ENCODE measurements at places on chromosomes 12 and 14. TPM values are rescaled to one million over a fixed set of nuclear protein-coding genes. Genes with fewer than 3 reads are reported as not detected.

The LYZ gene
- 46,644 TPM for polyA plus RNA-seq

The CEBPE gene
- 2.9 TPM for polyA plus RNA-seq

- H3K36me3 ChIP-seq: peaks cover 30% of the 10 kb centered on the region
- H3K4me1 ChIP-seq: no peaks in the 10 kb centered on the region
- no peak overlapping the region for H3K4me3 ChIP-seq
- DNase-seq: no peak
These were observed 12.8 kb downstream of the LEMD3 start for GRCh38 chr12:65182012-65182739.

DNA sequence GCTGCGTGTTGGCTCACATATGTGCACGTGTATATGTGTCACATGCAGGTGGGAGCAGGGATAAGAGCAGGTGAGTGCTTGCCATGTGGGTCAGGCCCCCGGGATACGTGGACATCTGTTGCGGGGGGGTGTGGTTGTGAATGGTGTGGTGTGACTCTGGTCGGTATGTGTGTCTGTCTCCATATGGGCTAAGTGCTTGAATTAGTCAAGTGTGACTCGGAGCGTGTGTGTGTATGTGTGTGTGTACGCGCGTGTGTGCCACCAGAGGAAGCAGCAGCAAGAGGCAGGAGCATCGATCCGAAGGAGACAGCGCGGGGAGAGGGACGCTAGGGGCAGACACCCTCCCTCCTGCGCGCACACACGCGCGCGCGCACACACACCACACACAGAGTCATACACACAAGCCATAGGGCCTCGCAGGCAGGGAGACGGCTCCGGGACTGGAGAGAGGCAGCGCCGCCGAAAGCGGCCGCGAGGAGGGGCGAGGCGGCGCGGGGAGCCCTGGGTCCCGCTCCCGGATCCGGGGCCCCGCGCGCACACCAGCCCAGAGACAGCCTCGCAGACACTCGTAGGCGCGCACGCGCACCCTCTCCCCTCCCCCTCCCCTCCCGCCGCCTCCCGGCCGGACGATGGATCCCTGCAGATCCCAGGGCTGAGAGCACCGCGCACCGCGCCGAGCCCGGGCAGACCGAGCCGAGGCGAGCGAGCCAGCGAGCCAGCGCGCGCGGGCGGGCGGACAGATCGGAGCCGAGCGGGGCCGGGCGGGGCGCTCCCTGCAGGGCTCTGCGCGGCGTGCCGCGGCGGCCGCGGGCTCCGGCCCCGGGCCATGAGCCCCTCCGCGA, at the start of gene ASIC1:
Gene ASIC1 (plus strand): TSS at position 597 of the 842 bp plus-strand sequence. CDS start 1,171 bp downstream, outside the sequence.
- peaks cover 27% of the 10 kb centered on the region for H3K4me1 ChIP-seq
- DNase-seq: peak; percentile 28
- H3K27ac ChIP-seq: no peak within 1 kb of the TSS
- no peaks in the 10 kb centered on the region for H3K36me3 ChIP-seq
- H3K4me3 ChIP-seq: peak within 1 kb of the TSS; percentile 11

DNA sequence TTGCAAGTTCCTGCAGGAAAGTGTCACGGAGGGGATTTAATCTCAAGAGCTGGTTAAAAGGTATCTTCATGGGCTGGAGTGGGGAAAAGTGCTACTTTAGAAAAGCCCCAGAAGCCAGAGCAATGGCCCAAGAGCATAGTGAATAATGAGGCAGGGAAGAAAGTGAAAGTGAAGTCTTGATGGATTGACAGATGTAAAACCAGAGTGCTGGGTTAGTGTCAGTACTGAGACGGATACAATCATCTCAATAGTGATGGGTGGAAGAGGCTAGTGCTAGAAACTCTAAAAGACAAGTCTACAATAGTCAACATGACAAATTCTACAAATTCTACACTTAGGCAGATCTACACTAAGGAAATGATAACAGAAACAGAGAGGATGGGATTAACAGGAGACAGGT, 68.1 kb downstream of the CIT start:
- H3K4me1 ChIP-seq: no peaks in the 10 kb centered on the region
- H3K27ac ChIP-seq: no peak overlapping the region
- no peaks in the 10 kb centered on the region for H3K27me3 ChIP-seq
- DNase-seq: no peak
- H3K36me3 ChIP-seq: peaks cover 11% of the 10 kb centered on the region

The EGLN3 gene
- not detected for polyA plus RNA-seq

The BCL2L14 gene
- not detected for polyA plus RNA-seq

- no peaks in the 10 kb centered on the region for H3K27me3 ChIP-seq
- no peak overlapping the region for H3K4me3 ChIP-seq
- no peak for DNase-seq
- no peak overlapping the region for H3K27ac ChIP-seq
- no peaks in the 10 kb centered on the region for H3K36me3 ChIP-seq
- no peaks in the 10 kb centered on the region for H3K4me1 ChIP-seq
These were observed 112.6 kb downstream of the FOXA1 start for GRCh38 chr14:37482428-37482827.

- no peaks in the 10 kb centered on the region for H3K36me3 ChIP-seq
- no peak for DNase-seq
- no peak overlapping the region for H3K4me3 ChIP-seq
- H3K27ac ChIP-seq: no peak overlapping the region
These were observed 61.5 kb downstream of the DHRS2 start for GRCh38 chr14:23697680-23698079.

The FLRT2 gene
- polyA plus RNA-seq: not detected

DNA sequence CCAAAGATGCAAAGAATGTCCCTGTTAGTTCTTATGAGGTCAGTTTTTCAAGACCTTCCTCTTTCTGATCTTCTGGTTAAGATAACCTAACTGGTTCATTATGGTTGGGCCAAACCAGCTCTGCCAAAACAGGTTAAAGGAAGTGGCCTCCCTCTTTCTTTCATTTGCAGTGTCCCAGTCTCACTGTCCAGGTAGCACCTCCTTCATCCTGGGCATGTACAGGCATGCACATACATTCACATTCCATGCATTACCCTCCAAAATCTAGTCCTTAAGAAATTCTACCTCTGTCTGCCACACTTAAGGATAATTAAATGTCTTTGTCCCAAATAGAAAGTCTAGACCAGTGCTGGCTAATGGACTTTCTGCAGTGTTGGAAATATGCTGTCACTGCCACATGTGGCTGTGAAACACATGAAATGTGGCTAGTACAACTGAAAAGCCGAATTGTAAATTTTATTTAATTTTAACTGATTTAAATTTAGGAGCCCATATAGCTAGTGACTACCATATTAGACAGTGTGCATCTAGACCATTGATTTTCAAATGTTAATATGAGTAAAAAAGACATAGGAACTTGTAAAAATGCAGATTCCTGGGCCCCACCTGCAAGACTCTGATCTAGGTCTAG, 169.3 kb downstream of the PCNX1 start:
- H3K4me1 ChIP-seq: no peaks in the 10 kb centered on the region
- peaks cover 67% of the 10 kb centered on the region for H3K36me3 ChIP-seq
- H3K27ac ChIP-seq: no peak overlapping the region
- no peaks in the 10 kb centered on the region for H3K27me3 ChIP-seq
- H3K4me3 ChIP-seq: no peak overlapping the region
- DNase-seq: no peak

The CLEC9A gene
- polyA plus RNA-seq: not detected

DNA sequence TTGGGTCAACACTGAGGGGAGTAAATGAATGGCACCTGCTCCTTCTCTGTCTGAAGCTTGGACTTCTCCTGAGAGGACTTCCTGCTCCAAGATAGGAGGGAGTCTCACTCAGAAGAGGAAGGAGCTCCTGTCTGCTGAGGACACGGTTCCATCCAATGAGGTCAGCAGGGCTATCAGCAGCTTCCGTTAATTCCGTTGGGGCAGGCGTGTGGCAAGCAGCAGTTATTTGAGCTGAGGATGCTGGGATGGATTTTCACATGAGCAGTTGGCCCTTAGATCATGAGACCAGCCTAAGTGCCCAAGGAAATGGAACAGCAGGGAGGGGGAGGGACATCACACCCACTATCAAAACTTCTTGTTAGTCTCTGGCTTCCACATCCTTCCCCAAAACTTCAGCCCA, 159.0 kb upstream of the PZP start:
- peaks cover 37% of the 10 kb centered on the region for H3K4me1 ChIP-seq
- H3K27ac ChIP-seq: no peak overlapping the region
- H3K4me3 ChIP-seq: no peak overlapping the region
- H3K36me3 ChIP-seq: no peaks in the 10 kb centered on the region
- peak; percentile 30 for DNase-seq

DNA sequence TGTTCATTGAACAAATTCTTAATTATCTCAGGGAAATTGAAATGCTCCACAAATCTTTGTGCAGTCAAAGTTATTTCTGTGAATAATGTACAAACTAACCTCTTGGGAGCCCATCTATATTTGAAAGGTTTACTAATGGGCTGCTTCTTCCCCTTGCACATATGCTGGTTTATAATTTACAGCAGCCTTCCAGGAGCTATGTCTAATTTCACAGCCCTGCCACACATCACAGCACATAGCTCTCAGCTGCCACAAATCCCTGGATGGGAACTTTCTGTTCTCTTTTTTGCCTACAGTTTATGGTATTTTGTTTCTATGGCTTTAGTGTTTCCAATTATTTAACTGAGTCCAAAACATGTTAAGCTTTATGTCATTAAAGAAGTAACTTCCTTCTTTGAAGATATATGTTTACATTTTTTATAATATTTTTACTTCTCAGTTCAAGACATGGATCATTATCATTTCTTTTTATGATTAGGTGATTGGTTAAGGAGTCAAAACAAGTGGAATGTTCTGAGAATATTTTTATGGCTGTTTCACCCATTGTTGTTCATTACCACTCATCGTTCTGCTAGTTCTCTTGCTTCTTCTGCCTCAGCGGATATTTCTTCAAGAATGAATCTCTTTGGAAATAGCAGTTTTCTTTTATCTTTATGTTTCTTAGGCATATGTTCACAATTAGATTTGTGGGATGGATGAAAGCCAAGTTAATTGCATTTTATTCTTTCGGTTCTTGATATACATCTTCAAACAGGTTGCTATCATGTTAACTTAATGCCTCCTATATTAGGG, 475.6 kb upstream of the MIS18BP1 start:
- no peak overlapping the region for H3K4me3 ChIP-seq
- no peak for DNase-seq
- H3K27me3 ChIP-seq: no peaks in the 10 kb centered on the region
- no peaks in the 10 kb centered on the region for H3K4me1 ChIP-seq
- no peak overlapping the region for H3K27ac ChIP-seq

The ABCD2 gene
- not detected for polyA plus RNA-seq

DNA sequence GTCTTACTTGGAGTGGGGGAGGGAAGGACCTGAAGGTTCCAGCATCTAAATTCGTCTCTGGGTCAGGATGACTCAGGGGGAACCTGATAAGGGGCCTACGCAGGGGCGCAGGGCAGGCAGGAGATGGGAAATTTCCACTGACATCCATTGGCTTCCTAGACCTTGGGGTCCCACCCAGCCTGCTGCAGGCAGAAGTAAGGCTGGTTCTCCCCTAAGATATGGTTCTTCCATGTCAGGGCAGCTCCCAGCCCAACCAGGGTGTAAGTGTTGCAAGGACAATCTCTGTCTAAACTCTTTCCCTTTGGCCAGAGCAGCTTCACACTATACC, 2.1 kb upstream of the NDRG2 start:
- no peak overlapping the region for H3K27ac ChIP-seq
- no peak for DNase-seq
- H3K36me3 ChIP-seq: no peaks in the 10 kb centered on the region
- H3K4me3 ChIP-seq: no peak overlapping the region
- peaks cover 37% of the 10 kb centered on the region for H3K27me3 ChIP-seq
- peaks cover 35% of the 10 kb centered on the region for H3K4me1 ChIP-seq

The NPFF gene
- not detected for polyA plus RNA-seq

The NR4A1 gene
- 10.1 TPM for polyA plus RNA-seq

DNA sequence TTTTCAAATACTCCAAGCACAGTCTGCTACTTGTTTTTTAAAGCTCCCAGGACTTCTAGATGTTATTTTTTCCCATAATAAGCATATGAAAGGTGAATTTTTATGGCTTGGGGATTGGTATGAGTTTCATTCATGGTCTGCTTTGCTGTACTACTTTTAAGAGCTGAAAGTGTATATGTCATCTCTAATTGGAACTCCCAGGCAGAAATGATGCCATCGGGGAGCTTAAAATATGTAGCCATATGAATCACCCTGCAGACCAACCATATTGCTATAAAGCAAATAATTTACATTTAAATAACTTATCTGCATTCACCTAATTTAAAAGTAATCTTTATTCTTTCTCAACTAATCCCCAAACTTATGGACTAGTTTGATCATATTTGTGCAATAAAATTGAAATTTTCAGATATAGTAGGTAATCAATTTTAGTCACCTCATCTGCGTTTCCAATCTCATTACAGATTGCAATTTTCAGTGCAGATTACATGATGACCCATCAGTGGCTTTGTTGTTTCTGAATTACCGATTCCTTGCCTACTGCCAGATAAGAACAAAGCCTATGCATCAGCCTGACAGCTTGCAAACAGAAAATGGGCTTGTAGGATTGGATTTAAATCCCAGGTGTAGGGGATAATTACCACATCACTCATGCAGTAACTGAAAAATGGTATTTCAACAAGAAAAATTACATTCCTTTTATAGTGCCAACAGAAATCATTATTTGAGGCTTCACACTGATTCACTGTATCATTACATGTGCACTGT, 689.4 kb downstream of the NOVA1 start:
- no peak overlapping the region for H3K27ac ChIP-seq
- no peaks in the 10 kb centered on the region for H3K36me3 ChIP-seq
- no peak for DNase-seq

- no peaks in the 10 kb centered on the region for H3K4me1 ChIP-seq
- H3K27me3 ChIP-seq: peaks cover 4% of the 10 kb centered on the region
- H3K36me3 ChIP-seq: no peaks in the 10 kb centered on the region
These were observed 38.1 kb downstream of the LRTM2 start for GRCh38 chr12:1858456-1858855.

The TDP1 gene
- 13.4 TPM for polyA plus RNA-seq

The NYNRIN gene
- 0.18 TPM for polyA plus RNA-seq

GRCh38 chr12:58592475-58593207, 327.7 kb downstream of the LRIG3 start:
- no peak for DNase-seq
- H3K27ac ChIP-seq: no peak overlapping the region
- H3K4me1 ChIP-seq: no peaks in the 10 kb centered on the region

The NR2C1 gene
- polyA plus RNA-seq: 6.0 TPM

The OR6C76 gene
- polyA plus RNA-seq: not detected

DNA sequence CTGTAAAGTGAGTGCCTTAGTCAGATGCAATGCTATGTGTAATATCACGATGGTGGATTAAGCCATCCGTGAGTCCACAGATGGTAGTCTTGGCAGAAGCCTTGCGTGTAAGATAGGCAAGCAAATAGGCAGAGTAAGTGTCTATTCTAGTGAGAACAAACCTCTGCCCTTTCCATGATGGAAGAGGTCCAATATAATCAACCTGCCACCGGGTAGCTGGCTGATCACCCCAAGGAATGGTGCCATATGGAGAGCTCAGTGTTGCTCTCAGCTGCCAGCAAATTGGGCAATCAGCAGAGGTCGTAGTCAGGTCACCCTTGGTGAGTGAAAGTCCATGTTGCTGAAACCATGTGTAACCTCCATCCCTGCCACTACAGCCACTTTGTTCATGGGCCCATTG, 371.2 kb upstream of the LRFN5 start:
- H3K27me3 ChIP-seq: no peaks in the 10 kb centered on the region
- H3K36me3 ChIP-seq: no peaks in the 10 kb centered on the region
- DNase-seq: no peak

GRCh38 chr12:114438635-114439256, 32.8 kb upstream of the TBX5 start:
- DNase-seq: no peak
- H3K4me3 ChIP-seq: no peak overlapping the region
- H3K4me1 ChIP-seq: no peaks in the 10 kb centered on the region
- no peak overlapping the region for H3K27ac ChIP-seq
- no peaks in the 10 kb centered on the region for H3K36me3 ChIP-seq
- peaks cover 71% of the 10 kb centered on the region for H3K27me3 ChIP-seq

- no peak for DNase-seq
- peaks cover 13% of the 10 kb centered on the region for H3K27me3 ChIP-seq
- no peaks in the 10 kb centered on the region for H3K36me3 ChIP-seq
- H3K4me1 ChIP-seq: peaks cover 6% of the 10 kb centered on the region
These were observed 107.9 kb upstream of the ESRRB start for GRCh38 chr14:76268047-76268431.
